Fibroblast of pulmonary artery (primary cell): ENCODE measurements at places on chromosomes 2 and 18.

GRCh38 chr2:36570416-36570815 lies 27.6 kb downstream of the FEZ2 start:
- DNase-seq, result no peak

DNA sequence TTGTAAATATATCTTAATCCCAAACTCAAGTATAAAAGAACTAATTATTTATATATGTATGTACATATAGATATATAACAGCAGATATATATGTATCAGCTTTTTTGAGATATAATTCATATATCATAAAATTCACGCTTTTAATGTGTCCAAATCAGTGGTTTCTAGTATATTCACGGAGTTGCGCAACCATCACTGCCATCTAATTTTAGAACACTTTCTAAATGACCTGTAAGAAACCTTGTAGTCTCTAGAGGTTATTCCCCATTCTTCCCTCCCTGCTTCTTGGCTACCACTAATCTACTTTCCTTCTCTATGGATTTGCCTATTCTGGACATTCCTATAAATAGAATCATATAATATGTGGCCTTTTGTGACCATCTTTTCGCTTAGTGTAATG lies 163.5 kb upstream of the TCF4 start:
- no peak for DNase-seq

DNA sequence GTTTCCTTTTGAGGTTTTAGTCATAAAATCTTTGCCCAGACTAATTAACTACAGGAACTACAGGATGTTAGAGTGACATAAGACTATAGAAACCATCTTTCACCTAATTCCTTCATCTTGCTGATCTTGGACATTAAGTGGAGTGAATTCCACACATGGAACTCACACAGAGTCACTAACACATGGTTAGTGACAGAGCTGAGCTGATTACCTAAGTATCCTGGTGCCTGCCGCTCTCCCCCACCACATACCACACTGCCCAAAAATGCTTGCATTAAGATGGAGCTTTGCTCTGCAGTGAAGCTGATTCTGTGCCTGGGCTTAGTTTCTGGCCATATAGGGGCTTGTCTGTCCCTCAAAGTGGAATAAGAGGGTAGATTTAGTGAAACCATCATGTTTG lies 332.9 kb upstream of the NT5C1B start:
- no peak for DNase-seq

DNA sequence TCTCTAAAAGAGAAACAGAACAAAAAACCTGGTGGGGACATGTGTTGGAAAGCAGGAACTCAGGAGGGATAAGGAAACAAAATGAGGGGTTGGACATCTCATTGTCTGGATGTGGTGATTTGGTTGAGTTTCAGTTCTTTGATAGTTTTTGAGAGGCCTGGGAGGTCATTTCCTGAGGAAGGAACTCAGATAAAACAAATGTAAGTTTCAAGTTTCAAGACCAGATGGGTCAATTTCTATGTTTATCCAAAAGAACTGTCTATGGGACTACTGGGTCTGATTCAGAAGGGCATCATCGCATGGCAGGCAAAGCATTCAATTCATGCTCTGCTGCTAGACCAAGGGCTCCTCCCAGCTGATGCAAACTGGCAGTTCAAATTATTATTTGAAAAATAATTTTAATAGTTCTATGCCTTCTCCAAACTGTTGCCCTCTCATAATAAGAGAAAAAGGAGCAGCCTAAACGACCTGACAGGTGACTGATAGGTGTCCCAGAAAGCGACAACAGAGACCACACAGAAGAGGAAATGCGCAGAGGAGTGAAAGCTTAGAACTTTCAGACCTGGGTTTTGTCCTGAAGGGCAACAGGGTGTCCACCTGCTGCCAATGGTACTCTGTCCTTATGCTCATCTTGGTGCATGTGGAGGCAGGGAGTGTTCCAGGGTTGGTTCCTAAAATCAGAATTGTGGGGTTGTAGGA lies 39.3 kb upstream of the SH3RF3 start:
- no peak for DNase-seq

- DNase-seq, result no peak
Observed at GRCh38 chr2:168371273-168372019, 84.6 kb upstream of the CERS6 start.

DNA sequence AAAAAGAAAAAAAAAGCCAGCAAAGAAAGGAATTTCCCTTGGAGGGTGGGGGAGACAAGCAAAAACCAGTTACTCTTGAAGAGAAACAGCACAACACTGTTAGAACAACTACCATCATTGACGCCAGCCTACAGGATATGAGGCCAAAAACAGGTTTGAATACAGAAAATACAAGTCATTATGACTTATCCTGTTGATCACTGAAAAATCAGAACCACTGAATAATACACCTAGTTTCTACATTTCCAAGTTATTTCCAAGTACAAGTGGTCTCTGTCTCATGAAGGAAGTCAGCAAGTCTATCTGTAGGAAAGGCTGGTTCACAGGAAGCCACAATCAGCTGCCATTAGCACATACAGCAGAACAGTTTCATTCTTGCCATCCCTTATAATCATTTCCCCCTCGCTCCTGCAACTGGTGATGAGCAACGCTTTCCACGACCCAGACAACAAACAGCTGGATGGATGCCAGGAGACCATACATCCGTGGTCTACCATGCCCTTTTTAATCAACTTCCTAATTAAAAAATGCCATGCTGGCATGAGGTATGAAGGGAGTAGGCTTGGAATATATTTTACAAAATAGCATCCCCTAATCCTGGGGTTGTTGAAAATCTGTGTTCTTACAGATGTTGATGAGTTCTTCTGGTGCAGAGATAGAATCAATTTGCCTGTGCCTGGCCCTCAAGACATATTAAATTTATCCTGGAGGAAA lies 10.4 kb downstream of the MYT1L start:
- no peak for DNase-seq

GRCh38 chr2:149858901-149859634 lies 271.5 kb upstream of the MMADHC start:
- DNase-seq, result peak; percentile 62

- DNase-seq, result no peak
Observed at GRCh38 chr18:63040788-63041410, 278.7 kb downstream of the BCL2 start.

GRCh38 chr18:12076424-12077140 lies 17.1 kb upstream of the ANKRD62 start:
- DNase-seq, result peak; percentile 29

GRCh38 chr2:234240917-234241316 lies 190.4 kb downstream of the SPP2 start:
- DNase-seq, result no peak

DNA sequence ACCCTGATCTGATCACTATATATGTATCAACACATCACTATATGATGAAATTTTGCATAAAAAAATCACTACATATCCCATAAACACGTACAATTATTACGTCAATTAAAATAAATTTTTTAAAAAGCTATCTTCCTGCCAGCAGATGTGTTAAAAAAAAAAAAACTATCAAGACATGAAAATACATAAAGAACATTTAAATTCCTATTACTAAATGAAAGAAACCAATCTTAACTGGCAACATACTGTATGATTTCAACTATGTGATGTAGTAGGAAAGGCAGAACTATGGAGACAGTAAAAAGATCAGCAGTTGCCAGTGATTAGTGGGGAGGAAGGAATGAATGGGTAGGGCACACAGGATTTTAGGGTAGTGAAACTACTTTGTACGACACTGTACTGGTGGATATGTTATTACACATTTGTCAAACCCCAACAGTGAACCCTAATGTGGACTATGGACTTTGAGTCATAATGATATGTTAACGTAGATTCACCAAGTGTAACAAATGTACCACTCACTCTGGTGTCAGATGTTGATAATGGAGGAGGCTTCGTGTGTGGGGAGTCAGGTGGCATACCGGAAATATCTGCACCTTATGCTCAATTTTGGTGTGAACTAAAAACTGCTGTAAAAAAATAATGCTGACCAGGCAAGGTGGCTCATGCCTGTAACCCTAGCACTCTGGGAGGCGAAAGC lies 27.4 kb downstream of the USP34 start:
- no peak for DNase-seq

DNA sequence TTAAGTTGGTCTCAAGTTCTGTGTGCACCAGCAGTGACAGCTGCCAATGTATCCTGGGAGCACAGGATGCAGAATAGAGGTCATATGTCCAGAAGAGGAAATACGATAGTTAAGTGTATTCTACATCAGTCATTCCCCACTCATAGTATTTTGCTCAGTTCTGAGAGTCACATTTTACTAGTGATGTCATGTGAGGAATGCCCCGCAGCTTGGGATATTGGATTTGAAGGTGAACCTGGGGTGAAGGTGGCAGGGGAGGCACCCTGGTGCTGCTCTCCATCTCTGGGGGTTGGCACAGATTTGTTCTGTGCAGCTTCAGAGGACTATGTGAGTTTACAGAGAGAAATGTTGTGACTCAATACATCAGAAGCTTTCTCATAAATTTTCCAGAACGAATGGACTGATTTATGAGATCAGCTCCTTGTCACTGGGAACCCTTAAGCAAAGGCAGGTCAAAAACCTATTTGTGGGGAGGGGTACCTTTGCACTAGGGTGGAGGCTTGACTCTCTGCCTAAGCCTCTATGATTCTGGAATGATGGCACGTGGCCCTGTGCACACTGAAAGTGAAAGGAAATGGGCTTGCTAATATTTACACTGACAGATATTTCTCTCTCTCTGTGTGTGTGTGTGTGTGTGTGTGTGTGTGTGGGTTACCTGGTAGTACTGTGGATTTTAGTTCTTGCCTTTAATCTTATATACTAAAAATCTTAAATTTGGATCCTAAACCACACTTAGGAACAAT lies 95.9 kb downstream of the NEB start:
- no peak for DNase-seq

DNA sequence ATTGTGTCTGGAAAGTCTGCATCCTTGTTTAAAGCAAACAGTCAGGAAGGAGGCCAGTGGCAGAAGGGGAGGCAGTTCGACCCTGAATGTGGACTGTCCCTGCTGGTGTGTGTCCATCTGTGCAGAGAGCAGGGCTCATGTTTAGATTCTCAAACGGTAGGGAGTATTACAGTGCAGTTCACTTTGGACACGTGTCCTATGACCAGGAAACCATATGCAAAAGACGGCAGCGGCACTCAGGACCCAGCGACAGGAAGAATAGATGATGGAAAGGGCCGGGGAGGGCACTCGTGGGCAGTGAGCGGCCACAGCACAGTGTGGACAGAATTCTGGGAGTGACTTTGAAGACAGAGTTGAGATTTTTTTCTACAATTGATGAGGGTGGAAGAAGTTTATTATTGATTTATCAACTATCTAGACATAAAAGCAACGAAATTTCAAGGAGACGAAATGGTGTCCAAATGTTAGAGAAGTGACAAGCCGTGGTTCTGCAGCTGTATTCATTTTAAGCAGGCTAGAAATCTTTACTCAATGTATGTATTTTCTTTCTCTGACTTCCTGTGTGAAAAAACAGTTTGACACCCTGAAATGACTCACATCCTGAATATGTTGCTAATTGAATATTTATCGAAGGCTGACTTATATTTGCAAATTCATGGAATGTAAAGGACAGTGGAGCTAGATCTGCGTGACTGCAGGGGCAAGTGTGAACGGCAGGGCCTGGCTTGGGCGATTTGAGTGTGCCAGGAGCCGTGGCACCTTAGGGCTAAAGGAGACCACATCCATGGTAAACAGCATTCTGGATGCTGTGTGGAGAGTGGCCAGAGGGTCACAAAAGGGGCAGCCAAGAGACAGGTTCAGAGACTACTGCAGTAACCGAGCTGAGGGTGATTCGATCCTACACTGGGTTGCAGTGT lies 214.2 kb downstream of the PTGR3 start:
- no peak for DNase-seq

DNA sequence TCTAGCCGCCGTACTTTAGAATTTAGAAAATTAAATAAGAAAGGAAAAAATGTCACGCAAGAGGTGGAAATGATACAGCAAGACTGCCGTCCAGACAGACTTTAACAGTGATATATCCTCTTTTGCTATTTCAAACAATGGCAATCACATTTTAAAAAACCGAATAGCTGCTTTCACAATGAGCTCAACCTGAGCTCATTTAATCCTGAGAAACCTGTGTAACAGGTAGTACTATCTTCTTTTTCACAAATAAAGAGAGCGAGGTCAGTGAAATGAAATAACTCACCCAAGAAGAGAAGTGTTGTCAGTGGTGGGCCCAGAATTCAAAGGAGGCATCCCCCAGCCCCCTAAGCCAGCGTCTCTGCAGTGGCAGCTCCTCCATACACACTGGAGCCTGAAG lies 60.7 kb upstream of the DAPL1 start:
- no peak for DNase-seq

- no peak for DNase-seq
Observed at GRCh38 chr2:74441170-74441689, 507 bp downstream of the RTKN start.

DNA sequence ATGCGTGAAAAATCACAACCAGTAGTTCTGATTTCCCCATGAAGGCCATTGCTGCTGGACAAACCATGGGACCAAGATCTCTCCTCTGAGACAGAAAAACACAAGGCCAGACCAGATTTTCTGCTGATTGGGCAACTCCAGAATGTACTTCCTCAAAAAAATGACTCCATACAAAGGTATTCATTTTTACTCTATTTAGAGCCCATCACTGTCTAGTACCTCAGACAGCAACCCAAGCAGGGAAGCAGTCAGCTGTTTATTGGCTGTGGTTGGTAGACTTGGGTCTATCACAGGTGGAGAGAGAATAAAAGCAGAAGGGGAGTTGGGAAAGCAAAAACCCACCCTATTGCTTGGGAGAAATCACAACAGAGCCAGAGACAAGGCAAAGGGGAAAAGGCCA lies 219.9 kb downstream of the PIK3C3 start:
- DNase-seq, result peak; percentile 33

- no peak for DNase-seq
Observed at GRCh38 chr2:220275454-220275853, 648.0 kb downstream of the SLC4A3 start.

- no peak for DNase-seq
Observed at GRCh38 chr2:113171334-113172075, 2.3 kb upstream of the PSD4 start.

DNA sequence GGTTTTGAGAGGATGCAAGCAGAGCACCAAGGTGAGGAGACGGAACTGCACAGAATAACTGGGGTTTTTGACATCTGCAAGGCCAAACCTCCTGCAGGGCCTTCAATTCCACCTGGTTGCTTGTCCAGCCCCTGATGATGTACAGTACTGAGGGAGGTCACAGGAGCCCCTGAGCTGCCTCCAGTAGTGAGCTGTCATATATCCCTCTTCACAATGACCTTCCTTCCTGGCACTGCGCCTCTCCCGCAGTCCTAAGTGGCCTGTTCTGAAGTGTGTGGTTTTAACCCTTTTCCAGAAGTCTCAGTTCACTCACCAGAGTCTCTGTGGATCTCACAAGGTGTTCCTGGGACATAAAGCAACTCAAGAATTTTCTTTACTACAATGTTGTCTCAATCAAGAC lies 45.3 kb downstream of the LRRTM1 start:
- DNase-seq, result no peak
